ENCODE measurements at places on chromosomes 6 and 20. TPM values are rescaled to one million over a fixed set of nuclear protein-coding genes. Genes with fewer than 3 reads are reported as not detected.

Gene NDRG3
- total RNA-seq, result 32.8 TPM

Gene DDO
- not detected for total RNA-seq

Gene IRF4
- total RNA-seq, result 171 TPM

DNA sequence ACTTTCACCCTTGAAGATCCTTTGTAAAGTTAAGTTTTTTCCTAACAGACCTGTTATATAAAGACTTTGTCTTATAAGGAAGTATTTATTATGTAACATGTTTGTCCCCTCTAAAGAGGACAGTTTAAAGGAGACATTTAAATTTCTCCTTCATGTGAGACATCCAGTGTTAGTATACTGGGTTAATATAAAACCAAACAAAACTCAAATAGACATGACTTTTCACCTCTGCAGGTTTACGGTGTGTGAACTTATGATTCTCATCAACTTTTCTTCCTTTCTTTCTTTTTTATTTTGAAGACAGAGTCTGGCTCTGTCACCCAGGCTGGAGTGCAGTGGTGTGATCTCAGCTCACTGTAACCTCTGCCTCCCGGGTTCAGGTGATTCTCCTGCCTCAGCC, 17.4 kb upstream of the MPC1 start:
- no peak for DNase-seq

DNA sequence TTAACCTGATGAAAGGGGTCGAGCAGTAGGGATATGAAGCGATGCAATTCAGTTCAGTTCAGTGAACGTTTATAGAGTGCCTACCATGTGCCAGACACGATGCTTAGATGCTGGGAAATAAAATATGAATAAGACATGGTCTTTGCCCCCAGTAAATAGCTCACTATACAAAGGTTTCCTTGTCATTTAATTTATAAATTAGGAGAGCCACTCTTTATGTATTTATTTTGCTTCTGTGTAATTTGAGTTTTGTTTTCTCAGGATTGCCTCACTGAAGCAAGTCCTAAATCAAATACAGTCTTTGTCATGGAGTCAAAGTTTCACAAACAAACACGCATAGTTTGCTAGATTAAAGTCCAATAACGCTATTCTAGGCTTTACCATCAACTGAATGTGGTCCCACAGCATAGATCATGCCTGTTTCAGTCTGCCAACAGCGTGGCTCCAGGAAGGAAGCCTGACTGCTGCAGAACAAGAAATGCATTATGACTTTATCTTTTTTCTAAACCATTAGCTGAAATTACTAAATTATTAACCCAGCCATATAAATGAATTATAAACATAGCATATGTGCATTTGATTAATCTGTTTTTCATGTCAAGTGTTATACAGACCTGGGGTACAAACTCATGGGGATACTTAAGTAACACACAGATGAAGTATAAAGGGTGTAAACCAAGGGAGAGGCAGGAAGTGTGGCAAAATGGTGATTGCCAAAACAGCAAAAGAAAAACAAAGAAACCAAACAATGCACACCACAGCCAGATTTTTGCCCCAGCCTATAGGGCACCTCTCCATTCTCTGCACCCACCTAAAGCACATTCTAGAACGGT, 29.8 kb upstream of the CCN2 start:
- DNase-seq, result no peak

DNA sequence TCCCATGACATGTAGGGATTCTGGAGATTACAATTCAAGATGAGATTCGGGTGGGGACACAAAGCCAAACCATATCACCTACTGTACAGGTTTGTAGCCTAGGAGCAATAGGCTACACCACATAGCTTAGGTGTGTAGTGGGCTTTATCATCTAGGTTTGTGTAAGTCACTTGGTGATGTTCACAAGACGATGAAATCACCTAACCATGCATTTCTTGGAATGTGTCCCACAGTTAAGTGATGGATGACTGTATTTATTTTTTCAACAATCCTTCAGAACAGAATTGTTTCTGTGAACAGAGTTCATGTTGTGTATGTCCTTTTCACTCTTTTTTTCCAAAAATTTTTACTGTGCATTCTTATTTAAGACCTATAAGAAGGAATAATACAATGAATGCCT, 76.1 kb downstream of the DTD1 start:
- no peak for DNase-seq

DNA sequence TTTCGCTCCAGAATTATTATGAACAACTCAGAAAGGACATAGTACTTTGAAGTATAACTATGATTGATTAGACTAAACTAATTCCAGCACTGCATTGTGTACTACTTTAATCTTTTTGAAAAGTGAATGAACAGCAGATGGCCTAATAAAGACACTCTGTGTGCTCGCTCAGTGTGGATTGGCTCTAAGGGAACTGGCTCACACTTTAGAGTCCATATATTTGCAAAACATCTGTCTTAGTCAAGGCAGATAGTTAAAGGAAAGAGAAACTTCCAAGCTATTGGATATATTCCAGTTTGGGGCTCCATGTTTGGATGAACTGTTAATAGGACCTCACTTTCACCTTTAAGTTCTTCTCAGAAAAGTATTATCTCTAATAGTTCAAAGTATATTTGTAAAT, 218.9 kb downstream of the EYA4 start:
- DNase-seq, result no peak

GRCh38 chr6:6891949-6892461, 215.8 kb upstream of the RREB1 start:
- DNase-seq, result no peak

DNA sequence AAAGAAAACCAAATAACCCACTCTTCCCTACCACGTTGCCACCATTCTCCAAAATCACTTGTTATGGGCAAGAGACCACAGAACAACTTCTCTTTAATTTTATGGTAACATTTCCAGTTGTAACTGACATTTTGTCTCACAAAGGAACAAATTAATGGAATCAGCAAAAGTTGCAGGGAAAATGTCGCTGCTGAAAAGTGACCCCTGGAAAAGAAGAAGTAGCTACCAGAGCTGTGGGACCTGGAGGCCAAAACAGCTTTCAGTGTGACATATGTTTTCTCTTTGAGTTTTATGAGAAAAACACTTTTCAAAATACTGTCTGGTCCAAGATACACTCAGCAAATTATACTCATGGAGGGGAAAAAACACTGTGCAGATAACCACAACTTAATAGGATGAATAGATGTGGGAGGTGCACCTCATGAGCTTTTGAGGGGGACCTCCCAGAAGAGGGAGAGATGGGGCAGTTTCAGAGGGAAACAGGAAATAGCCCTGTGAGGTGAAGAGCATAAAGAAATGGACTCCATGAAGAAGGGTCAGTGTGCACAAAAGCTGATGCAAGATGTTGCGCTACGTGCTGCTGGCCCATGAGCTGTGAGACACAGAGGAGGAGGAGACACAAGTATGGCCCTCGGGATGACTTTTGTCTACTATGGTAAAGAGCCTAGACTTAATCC, 87.3 kb downstream of the DTNBP1 start:
- DNase-seq, result no peak

GRCh38 chr20:45937765-45938164, 3.3 kb downstream of the PCIF1 start:
- DNase-seq, result no peak

DNA sequence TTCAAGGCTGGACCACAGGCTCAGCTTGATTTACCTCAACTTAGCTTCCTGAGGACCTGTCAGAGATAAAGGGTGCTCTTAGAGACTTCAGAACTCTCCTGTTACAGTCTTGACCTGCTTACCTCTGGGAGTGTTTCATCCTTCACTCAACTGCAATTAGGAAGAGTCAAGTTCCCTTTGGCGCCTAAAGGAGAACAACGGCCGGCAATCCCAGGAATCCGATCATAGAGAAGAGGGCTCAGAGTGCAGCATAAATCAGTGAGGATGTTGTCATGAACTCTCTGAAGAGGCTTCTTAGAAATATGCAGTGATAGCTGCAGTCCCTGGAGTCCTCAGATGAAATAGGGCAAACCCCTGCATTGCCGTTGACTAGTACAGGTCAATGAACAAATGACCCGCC, 36.4 kb downstream of the LYRM2 start:
- DNase-seq, result no peak

GRCh38 chr20:8242827-8243724, 111.0 kb downstream of the PLCB1 start:
- DNase-seq, result no peak
